Uterus (tissue), 4 donors: ENCODE measurements at places on chromosomes 1 and 21. TPM values are rescaled to one million over a fixed set of nuclear protein-coding genes. Genes with fewer than 3 reads are reported as not detected.

TMIGD3 gene
- not detected for total RNA-seq

EXTL1 gene
- 1.7 TPM for total RNA-seq

IL22RA1 gene
- total RNA-seq: not detected

- no peak for DNase-seq
These were observed 30.6 kb downstream of the IARS2 start for GRCh38 chr1:220124542-220124941.

- no peak for DNase-seq
These were observed 459.5 kb downstream of the PTPRU start for GRCh38 chr1:29695803-29696202.

DNA sequence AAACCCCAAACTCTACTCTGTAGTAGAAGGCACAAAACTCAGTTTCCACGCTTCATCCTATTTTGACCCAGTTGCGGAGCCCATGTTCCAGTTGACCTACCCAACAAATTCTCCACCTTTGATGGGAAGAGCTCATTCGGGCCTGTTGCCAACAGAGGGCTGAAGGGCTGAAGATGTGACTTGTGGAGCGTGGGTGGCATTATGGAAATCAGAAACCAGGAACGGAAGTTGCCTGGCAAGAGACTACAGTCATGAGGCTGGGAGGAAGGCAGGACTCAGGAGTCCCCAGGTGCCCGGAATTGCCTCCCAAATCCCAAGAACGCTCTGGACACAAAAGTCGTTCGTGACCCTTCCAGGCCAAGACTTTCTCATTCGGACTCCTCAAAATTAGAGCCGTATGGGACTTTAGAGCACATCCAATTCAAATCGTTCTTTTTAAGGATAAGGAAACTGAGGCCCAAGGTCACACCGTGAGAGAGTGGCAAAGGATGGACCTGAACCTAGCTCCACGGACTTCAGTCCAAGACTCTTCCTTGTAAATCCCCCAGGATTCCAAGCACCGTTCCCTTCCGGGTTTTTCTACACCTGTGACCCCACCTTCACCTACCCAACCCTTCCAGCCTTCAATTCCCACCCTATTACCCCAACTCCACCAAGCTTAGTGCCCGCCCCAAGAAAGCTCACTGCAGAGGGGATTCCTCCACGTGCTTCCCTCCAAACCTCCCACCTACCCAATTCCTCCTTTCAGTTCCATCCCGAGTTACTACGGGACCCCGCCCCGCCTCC is 739 bp downstream of the SMG5 start:
- DNase-seq: no peak

DNA sequence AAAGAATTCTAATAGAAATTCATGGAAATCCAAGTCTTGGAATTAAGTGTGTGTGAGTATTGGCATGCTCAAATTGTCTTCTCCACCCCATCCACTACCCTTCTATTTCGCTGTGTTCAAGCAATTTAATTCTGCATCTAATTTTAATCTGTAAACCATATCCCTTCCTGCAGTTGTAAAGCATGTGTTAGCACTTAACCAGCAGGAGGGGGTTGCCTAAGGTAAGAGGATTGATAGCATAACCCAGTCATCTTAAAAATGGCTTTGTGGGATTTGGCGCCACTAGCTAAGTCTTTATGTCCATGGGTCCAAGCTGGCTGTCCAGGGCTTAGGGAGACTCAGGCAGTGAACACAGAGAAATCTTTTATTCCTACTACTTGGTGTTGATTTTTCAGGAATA is 210.3 kb downstream of the PTPRC start:
- no peak for DNase-seq

DNA sequence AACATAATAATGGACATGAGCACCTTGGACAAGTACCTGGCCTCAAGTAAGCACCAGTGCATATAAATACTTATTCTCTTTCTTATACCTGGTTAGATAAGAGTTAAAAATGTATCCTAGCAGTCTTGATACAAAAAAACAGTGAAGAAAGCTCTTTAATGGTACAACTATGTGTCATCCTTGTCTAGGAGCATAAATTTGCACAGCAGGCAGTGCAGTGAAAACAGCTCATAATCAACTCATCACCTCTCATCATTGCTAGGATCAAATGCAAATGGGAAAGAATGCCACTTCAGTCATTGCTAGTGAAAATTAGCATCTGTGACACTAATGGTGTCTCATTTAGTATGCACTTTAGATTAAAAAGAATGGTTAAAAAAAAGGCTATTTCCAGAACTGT is 7.6 kb downstream of the SAMSN1 start:
- DNase-seq: no peak

GRCh38 chr1:237261198-237261597 is 219.2 kb downstream of the RYR2 start:
- no peak for DNase-seq

GRCh38 chr1:214259353-214259977 is 21.5 kb upstream of the SMYD2 start:
- no peak for DNase-seq

DNA sequence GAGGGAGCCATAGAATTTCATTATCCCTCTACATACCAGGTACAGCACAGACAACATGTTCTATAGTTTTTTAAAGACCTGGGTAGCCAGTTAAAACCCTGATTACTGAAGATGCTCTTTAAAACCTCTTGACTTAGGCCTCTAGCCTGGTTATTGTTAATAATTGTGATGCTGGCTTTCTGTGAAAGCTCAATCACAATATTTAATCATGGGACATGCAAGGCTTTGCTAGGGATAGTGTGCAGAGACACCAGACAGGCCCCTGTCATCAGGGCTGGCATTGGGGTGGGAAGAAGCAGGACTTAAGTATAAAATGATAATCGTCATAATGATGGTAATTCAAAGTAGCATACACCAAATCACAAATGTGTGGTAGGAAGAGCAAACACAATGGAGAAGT is 274.4 kb downstream of the PTBP2 start:
- DNase-seq: no peak

DNA sequence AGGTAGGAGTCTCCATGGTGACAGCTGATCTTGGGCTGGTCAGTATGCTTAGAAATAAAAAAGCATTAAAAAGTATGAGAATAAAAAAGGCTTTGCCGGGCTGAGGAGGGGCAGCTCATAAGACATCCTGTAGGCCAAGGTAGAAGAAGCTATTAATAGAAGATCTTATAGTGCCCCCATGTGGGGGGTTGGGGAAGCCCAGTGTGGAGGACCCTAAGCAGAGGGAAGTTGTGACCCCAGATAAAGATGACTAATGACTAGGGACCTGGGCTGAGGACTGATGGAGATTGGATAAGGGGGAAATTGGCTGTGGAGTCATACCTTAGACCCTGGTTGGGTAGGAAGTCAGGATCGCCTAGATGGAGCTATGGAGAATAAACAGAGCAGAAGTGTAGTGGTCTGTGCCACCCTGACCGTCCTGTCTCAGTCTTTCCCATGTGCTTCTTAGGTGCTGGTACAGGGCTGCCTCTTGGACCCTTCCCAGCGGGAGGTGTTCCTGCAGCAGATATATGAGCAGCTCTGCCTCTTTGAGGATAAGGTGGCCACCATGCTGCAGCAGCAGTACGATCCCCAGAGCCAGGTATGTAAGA is 25.0 kb downstream of the SZT2 start:
- DNase-seq: no peak

- DNase-seq: no peak
These were observed 245.4 kb downstream of the NPHP4 start for GRCh38 chr1:5746611-5747425.

GRCh38 chr1:71043065-71043464 is 4.6 kb downstream of the PTGER3 start:
- no peak for DNase-seq
